ENCODE measurements at places on chromosomes 3 and 15.

- no peak for DNase-seq
Measured at GRCh38 chr3:15159501-15160136, 46.4 kb upstream of the CAPN7 start.

DNA sequence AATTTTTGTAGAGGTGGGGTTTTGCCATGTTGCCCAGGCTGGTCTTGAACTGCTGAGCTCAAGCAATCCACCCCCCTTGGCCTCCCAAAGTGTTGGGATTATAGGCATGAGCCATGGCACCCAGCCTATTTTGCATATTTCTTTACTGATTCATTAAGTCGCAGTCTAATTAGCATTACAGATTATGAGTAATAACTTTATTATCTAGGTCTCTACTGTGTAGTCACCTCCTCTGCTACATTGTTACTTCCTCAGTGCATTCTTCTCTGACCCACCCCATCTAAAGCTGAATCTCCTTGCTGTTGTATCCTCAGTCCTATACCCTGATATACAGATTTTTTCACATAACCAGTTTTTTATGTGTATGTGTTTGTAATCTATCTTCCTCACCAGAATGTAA is 61.7 kb downstream of the TFDP2 start:
- no peak for DNase-seq

- no peak for DNase-seq
Measured at GRCh38 chr3:127096256-127097071, 96.5 kb upstream of the PRR23E start.

DNA sequence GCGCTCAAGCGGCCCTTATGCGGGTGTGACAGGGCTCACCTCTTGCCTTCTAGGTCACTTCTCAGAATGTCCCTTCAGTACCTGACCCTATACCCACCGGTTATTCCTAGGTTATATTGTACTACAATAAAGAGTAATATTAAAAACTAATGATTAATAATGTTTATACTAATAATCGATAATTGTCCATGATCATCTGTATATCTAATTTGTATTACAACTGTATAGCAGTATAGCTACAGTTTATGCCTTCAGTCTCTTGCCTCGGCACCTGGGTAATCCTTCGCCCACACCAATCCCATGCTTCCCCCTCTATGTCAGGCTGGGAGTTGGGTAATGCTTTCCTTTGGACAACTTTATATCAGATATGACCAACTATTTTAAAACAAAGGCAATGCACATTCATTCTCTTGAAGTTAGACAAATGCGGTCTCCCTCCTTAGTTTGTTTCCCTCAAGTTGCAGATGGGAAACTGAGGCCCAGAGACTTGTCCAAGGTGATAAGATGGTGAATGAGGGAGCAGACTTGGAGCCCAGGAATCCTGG is 3.4 kb downstream of the FAH start:
- DNase-seq = no peak

- no peak for DNase-seq
Measured at GRCh38 chr15:100096248-100096600, 245.6 kb downstream of the ADAMTS17 start.

DNA sequence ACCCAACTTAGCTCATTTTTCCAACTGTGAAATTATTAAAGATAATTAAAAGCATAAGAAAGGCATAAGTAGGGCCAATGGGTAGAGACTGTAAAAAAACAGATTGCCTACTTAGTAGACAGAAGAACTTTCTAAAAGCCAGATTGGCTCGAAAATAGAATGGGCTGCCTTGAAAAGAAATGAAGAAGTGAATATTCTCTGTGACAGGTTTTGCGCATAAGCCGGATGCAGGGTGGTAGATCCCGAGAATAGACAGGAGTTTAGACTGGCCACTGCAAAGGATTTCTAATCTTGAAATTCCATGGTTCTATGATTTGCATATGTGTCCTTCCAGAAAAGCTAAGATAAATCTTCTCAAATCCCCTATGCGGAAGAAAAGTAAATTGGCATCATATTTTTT is 173.3 kb upstream of the ICE2 start:
- no peak for DNase-seq

GRCh38 chr15:35713733-35714132 is 167.8 kb upstream of the DPH6 start:
- DNase-seq = no peak

DNA sequence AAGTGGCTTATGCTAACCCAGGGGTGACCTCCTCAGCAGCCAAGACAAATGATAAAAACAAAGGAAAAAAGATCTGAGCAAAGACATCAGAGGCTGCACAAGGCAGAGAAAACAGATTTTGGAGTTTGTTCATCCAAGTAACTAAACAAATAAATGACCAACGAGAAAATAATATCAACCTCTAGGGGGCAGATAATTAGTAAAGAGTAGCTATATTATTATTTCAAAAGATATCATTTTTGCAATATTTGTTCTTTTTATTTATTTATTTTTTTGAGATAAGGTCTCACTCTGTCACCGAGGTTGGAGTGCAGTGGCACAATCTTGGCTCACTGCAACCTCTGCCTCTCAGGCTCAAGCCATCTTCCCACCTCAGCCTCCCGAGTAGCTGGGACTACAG is 101.8 kb downstream of the PCCB start:
- no peak for DNase-seq

DNA sequence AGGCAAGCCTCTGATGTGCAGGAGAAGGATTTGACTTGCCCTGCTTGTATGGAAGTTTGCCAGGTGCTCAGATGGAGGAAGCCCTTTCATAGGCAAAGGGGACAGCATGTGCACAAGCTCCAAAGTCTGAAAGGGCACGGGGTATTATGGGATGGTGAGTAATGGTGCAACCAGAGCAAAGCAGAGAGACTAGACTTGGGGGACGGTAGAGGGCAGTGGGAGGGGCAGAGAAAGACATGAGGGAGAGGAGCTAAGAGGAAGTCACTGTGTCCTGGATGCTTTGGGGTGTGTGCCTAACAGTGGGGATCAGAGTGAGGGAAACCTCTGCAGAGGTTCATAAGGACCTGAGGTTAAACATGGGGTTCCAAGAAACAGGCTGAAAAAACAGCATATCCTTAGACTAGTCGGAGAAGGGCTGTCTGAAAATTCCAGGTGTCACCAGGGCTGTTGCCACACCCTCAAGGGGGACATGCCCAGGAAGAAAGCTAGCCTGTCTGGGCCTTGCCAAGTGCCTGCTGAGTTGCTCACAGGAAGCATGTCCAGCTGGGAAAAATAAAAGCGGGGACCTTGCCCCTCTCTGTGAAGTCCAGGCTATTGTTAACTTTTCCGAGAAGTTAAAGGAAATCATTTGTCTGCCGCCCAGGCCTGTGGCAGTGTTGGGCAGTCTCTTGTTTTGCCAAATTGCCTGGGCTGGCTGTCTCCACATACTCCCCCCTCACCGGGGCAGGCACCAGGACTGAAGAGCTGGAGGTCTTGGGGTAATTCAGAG is 47.1 kb downstream of the HRH1 start:
- DNase-seq = no peak

- DNase-seq = no peak
Measured at GRCh38 chr3:194103505-194103904, 32.4 kb upstream of the HES1 start.

- DNase-seq = peak; percentile 7
Measured at GRCh38 chr3:59535791-59536221, 486.0 kb upstream of the CFAP20DC start.

DNA sequence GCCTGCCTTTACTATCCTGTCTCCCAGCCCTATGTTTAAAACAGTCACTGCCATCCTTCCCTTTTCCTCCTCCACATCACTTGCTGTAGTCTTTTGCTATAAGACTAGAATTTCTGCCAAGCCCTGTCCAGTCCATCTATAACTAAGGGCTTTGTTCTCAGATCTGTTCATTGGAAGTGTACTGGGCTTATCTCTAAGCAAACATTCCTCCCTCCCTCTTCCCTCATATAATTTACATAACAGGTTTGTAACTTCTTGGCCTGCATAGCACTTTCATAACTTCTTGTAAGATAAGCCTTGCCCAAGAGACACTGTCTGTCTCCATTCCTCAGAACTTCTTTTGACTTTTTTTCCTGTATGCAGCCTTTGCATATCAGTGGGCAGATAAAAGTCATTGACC is 16.7 kb downstream of the TPRG1 start:
- DNase-seq = no peak

GRCh38 chr3:24158761-24159454 is 213.8 kb downstream of the NR1D2 start:
- no peak for DNase-seq

- DNase-seq = no peak
Measured at GRCh38 chr3:190525634-190526033, 11.7 kb downstream of the IL1RAP start.

- DNase-seq = no peak
Measured at GRCh38 chr3:65742914-65743313, 295.8 kb downstream of the MAGI1 start.

DNA sequence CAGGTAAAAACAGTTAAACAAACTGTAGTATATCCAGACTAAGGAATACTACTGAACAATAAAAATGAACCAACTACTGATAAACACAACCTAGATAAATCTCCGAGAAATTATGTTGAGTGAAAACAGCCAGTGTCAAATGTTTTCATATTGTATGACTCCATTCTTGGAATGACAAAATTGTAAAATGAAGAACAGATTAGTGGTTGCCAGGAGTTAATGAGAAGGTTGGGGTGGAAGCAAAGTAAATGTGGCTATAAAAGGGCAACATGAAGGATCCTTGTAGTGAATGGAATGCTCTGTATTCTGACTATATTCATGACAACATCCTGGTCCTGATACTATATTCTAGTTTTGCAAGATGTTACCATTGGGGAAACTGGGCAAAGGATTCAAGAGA is 27.5 kb upstream of the ACKR4 start:
- no peak for DNase-seq

GRCh38 chr15:101192081-101192480 is 59.8 kb downstream of the CHSY1 start:
- DNase-seq = no peak

DNA sequence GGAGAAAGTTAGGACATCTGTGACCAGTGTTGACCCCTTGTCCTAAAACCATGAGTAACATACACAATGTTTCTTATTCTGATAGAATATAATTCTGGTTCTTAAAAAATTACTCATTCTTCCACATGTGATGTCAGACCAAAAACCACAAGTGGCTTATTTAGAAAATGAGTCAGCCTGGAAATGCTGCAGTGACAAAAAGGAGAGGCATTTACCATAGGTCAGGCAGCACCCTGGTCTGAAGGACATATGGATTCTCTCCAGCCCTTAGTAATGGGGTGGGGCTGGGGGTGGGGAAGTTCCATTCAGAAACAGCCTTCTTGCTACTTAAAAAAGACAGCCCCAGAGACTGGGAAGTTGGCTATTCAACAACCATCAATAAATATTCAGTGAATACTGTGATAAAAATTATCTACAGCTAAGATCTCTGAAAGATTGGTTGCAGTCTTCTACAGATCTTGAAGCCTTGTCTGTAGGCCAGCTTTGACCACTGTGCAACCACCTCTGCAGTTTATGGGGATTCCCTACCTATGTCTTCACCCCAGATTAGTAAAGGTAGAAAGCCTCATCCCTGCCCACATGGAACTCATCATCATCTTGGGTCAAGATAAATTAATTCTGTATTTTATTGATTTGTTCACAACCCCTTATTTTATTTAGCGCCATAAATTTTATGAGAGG is 34.9 kb upstream of the TIMP4 start:
- DNase-seq = peak; percentile 97

GRCh38 chr3:167084545-167084944 is 295.6 kb downstream of the ZBBX start:
- DNase-seq = no peak

DNA sequence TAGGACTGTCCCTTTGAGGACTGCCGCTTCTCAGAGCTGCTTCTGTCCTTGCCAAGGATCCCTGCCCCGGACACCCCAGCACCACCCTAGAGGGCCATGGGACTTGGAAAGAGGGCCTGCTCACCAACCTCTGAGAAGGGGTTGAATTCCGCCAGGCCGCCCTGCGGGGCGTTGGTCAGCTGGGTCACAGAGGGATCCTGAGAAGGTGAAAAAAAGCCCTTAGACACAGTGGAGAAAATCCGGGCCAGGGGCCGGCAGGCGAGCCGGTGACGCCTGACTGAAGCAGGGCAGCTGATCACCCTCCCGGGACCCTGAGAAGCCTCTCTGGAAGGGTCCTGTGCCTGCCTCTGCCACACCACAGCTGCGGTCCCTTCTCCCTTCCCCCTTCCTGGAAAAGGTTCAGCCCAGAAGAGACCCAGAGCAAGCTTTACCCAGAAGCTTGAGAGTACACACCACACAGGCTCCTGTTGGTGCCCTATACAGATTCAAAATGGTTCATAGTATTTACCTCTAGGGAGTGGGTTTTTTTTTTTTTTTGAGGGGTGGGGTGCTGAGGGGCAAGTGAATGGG is 11.6 kb upstream of the ULK3 start:
- DNase-seq = no peak

DNA sequence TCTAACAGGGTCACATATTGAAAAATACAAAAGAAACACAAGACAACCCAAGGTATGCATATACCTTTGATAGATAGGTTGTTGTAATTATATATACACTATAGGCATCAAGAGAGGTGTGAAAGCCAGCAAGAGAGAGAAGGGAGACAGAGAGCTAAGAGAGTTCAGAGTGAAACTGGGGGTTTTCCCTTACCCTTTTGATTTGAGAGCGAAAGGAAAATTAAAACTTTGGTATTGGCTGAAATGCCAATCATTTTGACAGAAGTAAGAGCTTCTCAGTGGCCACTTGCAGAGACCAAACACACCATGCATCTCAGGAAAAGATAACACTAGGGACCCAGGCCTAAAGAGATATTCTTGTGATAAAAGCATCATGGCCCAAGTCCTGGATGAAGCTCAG is 183.6 kb downstream of the SHOX2 start:
- no peak for DNase-seq

- DNase-seq = no peak
Measured at GRCh38 chr3:142077155-142077858, 72.0 kb downstream of the TFDP2 start.

GRCh38 chr3:64019879-64020278 is 3.4 kb downstream of the PSMD6 start:
- DNase-seq = no peak

DNA sequence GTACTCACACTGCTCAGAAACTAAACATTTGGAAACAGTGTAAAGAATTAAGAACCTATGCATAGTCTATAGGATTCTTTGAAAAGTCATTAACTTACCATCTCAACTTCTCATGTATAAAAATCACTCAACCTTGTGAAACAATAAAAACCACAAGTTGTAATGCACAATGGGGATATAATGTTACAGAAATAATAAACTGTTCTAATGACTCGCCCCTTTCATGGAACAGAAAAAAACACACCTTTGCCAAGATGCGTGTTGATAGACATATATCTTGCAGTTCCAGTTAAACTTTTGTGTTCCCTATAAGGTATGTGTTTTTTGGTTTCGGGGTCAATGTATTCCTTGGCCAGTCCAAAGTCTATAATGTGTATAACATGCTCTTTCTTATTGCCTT is 50.8 kb upstream of the PPIB start:
- no peak for DNase-seq

- peak; percentile 41 for DNase-seq
Measured at GRCh38 chr15:38440353-38441129, 13.4 kb upstream of the FAM98B start.

- no peak for DNase-seq
Measured at GRCh38 chr15:31255732-31256377, 70.8 kb upstream of the KLF13 start.

- DNase-seq = no peak
Measured at GRCh38 chr15:69185706-69186105, 25.3 kb downstream of the GLCE start.
